SW480 (cell line): ENCODE measurements at places on chromosomes 7 and 10.

DNA sequence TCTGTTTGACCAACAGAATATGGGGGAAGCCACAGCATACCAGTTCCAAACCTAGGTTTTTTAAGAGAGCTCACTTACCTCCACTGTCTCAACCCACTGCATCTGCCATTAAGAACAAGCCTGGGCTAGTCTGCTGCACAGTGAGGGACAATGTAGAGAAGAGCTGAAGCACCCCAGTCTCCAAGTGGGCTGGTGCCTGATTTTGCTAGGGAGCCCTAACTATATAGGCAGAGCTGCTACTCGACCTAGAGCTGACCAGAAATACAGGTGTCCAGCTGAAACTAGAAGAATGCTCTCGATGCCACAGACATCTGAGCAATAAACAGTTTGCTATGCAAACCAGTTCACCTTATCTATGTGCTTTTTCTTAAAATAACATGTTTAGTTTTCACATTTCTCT is 106.9 kb upstream of the BET1 start:
- DNase-seq: no peak

DNA sequence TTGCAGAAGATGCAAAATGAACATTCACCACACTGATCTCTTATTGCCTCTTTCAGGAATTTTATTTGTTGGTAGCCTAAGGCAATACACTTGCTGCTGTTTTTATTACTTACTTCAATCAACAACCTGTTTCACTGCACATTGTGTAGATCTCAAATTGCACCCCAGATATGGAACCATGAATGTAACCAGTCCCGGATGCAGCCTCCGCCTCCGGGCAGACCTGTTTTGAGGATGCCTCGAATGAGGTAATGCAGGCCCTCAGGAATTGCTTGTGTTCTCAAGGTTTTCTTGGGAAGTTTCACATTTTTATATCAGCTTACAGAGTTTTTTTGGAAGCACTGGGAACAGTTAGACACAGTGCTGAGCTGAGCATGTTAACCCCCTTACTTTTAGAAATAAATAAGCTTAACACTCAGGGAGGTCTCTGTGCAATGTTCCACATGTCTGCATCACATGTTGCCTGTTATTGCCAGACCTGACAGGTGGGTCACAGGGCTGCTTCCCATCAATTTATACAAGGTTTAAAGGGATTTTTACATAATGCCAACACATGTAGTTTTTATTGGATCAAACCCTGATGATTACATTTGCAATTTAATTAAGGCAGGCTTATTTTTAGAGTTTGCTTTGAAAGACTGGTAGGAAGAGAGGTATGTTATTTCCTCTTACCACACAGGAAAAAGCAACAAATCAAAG is 193.1 kb upstream of the POM121L12 start:
- DNase-seq: no peak

- DNase-seq: no peak
These were observed 111.3 kb downstream of the POU6F2 start for GRCh38 chr7:39088730-39089593.

DNA sequence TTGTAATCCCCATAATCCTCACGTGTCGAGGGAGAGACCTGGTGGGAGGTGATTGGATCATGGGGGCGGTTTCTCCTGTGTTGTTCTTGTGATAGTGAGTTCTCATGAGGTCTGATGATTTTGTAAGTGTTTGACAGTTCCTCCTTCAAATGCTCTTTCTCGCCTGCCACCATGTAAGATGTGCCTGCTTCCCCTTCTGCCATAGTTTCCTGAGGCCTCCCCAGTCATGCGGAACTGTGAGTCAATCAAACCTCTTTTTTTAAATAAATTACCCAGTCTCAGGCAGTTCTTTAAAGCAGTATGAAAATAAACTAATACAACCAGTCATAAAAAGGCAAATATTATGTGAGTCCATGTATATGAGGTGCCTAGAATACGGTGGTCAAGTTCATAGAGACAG is 87.5 kb downstream of the FRMD4A start:
- DNase-seq: no peak

DNA sequence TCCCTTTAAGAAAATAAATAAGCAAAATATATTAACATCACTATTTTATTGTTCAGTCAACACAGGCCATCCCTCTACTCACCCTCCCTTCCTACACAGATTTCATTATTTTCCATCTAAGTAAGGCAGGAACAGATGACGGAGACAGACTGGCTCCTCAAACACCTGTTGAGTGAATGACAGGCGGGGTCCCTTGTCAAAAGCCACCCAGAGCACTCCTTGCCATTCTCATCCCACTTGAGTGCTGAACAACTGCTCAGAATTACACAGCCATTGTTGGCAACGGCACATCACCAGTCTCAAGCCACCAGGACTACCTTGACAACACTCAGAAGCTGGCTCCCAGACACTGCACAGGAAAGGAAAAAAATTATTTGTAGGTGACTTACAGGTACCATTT is 3.3 kb downstream of the GRB10 start:
- no peak for DNase-seq

DNA sequence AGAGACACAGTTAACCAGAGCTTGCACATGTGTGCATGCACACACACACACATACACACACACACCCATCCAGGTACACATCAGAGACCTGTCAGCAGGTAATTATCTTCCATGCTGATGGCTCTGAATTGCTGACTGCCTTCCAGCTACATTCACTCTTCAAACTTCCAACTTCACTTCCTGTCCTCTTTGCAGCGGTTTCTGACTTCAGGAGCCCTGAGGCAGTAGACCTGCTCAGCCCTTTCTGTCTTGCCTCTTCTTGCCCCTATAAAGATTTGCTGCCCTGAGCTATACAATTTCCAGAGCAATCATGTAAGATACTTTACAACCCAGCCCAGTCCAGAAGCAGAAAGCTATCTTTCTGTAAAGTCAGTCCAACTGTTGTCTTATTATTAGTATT is 310.2 kb downstream of the FGFR2 start:
- DNase-seq: no peak

GRCh38 chr10:21099291-21100062 is 202.4 kb upstream of the NEBL start:
- no peak for DNase-seq
